A172 (cell line): ENCODE measurements at places on chromosomes 3 and 15.
A peak's percentile ranks its signal among the peaks of the same experiment; 100 is the strongest.

DNA sequence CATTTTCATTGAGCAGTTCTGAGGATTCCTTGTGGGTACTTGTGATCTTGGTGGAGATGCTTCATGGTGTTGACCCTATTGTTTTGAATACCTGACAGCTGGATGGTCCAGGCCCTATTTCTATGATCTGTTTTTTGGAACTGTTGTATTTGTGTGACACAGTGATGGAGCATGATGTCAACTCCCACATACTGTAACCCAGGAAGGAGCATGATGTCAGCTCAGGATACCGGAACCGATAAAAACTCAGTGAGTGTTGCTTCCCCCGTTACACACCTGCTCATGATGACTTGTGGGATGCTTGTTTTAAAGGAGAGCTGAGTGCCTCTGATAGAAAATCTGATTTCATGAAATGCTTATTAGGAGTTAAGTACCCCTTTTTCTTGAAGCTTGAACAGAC is 45.1 kb downstream of the ZBTB38 start:
- no peak for DNase-seq

DNA sequence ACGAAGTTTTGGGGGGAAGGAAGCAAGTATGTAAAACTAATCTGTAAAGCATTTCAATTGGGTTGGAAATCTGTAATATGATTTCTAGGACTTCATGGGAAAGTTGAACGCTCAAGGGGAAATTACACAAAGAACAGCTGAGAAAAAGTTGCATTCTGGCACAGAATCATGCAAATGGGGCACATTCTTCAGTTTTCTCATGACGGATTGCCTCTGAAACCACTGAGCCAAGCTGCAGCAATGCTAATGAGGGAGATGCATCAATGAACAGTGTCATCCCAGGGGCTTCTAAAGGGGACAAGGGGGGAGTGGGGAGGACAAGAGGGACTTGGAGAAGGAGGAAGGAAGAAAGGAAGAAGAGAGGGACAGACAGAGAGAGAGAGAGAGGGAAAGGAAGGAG is 291.4 kb upstream of the ATP11B start:
- no peak for DNase-seq

DNA sequence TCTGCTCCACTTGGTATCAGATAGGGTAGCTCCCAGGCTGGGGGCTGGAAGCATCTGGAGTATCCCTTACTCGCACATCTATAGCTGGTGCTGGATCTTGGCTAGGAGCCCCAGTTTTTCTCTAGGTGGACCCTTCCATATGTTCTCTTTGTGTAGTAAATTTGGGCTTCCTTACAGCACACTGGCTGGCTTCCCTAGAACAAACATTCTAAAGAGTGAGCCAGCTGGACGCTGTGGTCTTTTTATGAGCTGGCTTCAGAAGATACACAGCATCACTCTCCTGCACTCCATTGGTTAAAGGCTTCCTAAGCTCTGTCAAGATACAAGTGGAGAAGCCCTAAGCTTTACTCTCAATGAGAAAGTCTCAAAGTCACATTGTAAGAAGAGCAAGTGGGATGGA is 322.1 kb downstream of the WDR72 start:
- no peak for DNase-seq

- no peak for DNase-seq
These were observed 16.4 kb upstream of the SKIC8 start for GRCh38 chr15:78315686-78316282.

GRCh38 chr3:127206154-127206553 is 13.2 kb downstream of the PRR23E start:
- no peak for DNase-seq

GRCh38 chr15:59322056-59322759 is 50.5 kb downstream of the MYO1E start:
- no peak for DNase-seq

DNA sequence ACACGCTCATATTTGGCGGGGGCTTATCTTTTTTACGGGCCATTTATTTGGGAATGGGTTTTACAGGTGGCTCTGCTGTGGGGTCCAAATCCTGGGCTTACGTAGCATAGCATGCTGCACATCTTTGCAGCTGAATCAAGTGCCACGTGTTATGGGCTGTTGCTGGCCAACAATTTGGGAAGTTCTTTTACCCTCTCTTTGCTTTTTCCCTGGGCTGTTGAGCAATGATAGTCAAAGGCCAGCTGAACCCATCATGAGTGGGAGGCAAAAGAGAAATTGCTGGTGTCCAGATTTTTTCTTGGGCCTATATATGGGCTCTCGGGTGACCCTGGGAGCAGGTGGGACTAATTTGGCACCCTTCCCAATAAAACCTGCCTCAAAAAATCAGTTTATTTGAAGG is 209.3 kb upstream of the SATB1 start:
- no peak for DNase-seq

GRCh38 chr3:48716508-48716981 is 476 bp downstream of the IP6K2 start:
- DNase-seq, result no peak

DNA sequence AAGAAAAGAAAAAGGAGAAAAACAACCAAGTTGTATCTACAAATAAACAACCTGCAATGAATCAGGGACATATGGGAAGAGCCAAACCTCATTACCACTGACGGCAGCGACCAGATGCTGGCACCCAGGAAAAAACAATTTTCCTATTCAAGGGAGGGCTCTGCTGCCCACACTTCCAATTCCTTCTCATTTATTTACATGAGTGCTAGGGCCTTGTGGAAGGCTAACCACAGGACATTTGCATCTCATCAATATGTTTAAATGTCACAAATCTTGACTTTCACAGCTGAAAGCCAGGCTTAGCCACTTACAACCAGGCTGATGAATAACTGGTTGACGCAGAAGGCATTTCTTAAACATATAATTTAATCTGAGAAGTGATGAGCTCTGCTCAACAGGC is 36.0 kb downstream of the RFTN1 start:
- DNase-seq, result peak; percentile 52

GRCh38 chr15:72338617-72339321 is 18.8 kb upstream of the CELF6 start:
- DNase-seq, result no peak

DNA sequence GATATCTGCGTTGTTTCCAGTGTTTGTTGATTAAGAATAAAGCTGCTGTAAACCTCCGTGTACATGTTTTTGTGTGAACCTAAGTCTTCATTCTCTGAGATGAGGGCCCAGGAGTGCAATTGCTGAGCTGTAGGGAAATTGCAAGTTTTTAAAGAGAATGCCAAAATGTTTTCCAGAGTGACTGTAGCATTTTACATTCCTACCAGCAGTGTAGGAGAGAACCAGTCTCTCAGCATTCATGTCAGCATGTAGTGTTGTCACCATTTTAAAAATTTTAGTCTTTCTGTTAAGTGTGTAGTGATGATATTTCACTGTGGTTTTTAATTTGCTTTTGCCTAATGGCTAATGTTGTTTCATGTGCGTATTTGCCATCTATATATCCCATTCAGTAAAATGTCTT is 3.4 kb upstream of the MGLL start:
- no peak for DNase-seq

DNA sequence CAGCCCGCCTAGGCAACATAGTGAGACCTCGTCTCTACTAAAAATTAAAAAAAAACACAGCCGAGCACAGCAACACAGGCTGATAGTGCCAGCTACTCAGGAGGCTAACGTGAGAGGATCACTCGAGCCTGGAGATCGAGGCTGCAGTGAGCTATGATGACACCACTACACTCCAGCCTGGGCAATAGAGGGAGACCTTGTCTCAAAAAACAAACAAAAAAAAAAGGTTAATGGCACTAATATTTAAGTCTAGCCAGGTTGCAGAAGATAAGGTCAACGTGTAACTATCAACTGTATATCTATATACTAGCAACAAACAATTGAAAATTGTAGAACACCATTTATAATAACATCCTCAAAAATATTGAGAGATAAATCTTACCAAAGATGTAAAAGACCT is 75.1 kb downstream of the MYO9A start:
- DNase-seq, result no peak

DNA sequence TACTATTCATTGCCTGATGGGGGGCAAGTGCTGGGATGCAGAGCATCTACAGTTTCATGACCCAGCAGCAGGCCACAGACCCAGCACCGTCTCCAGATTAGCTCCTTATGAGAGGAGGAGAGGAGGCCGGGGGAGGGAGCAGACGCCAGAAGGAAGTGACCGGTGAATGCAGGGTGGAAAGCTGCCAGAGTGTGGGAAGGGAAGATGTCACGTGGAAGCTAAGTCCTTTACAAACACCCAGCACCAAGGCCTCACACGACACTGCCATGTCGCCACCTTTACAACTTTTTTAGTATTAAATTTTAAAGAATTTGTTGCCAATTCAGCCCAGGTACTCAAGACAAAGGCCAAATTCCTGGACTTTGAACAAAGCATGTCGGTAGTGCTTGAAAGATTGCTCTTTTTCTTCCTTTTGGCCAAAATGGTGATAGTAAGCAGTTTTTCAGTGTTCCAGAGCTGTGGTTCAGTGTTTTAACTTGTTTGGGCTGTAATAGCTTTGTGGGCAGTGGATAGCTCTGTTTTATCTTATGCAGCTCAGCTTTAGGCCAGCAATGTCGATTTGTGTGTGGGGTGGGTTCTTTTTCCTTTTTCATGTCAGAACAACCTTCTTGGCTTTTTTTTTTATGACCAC is 58.2 kb downstream of the ZBTB38 start:
- peak; percentile 58 for DNase-seq

- DNase-seq, result no peak
These were observed 8.2 kb upstream of the ATP13A3 start for GRCh38 chr3:194494951-194495374.

GRCh38 chr3:87996882-87997281 is 61.9 kb downstream of the CGGBP1 start:
- DNase-seq, result no peak

DNA sequence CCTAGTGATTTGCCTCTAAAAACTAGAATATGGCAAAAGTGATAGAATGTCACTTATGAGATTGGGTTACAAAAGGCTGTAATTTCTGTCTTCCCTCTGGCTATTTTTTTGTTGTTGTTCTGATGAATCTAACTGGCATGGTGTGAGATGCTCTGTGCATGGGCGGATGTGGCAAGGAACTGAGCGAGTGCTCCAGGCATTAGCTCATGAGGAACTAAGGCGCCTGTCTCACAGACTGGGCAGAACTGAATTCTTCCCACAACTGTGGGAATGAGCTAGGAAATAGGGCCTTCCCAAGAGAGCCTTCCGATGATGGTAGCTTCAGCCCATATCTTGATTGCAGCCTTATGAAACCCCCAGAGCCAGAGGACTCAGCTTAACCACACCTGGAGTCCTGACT is 222.5 kb downstream of the NR2F2 start:
- peak; percentile 47 for DNase-seq

DNA sequence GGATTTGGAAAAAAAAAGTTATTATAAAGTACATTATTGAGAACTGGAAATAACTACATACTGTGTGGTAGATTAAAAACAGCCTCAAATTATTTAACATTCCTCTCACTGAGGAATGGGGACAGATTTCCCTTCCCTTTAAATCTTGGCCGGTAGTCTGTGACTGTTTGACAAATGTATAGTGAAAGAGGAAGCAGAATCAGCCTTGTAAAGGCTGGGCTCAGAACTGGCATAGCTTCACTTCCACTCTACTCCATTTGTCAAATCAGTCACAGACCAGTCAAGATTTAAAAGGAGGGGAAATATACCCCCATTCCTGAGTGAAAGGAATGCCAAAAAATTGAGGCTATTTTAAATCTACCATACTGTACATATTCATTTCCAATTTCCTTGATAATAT is 18.2 kb upstream of the B4GALT4 start:
- DNase-seq, result no peak

DNA sequence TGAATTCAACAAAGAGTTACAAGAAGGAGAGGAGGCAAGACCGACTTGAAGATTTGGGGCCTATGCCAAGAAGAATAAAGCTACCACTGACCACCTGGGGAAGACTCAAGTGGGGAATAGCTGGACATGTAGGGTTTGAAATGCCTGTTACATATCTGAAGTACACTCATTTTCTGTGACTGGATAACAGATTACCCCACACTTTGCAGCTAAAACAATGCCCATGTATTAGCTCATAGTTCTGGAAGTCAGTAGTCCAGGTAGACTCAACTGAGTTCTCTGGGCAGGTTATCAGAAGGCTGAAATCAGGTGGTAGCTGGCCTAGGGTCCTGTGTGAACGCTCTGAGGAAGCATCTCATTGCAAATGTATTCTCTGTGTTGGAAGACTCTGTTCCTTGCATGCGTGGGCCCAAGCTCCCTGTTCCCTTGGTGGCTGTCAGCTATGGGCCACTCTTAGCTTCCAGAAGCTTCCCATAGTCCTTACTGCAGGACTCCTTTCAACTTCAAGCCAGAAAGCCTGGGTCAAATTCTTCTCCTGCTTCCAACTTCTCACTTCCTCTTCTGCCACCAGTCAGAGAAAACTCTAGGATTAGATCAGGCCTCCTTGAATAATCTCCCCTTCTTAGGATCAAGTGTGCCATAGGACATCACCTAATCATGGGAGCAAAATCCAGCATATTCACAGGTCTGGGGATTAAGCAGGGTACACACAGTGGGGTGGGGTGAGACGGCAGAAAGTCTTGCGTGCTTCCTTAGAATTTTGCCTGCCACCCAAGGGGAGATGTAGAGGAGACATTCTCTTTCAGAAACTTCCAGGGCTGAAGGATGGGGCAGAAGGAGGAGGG is 187.8 kb downstream of the SHQ1 start:
- DNase-seq, result no peak

DNA sequence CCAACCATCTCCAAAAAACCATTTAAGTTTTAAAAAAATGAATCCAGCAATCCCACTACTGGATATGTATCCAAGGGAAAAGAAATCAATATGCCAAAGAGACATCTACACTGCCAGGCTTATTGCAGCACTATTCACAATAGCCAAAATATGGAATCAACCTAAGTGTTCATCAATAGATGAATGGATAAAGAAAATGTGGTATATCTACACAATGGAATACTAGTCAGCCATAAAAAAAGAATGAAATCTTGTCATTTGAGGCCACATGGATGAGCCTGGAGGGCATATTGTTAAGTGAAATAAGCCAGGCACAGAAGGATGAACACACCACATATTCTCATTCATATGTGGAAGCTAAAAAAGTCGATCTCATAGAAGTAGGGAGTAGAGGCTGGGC is 136.1 kb downstream of the FILIP1L start:
- no peak for DNase-seq

DNA sequence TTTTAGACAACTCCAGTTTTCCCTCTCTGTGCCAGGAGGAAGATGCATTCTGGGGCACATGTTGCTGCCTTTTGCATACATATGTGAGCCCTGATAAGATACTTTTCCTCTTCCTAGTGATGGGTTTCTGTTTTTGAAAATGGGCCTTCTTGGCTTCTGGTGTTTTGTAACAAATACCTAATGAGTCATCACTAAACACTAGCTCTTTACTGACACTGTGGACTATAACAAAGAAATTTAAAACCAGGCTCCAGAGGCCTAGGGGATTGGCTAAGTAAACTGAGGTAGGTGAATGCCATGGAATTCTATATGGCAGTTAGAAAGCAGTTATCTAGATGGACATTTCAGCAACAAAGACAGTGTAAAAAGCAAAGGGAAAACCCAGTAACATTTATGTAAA is 93.4 kb upstream of the NR2E3 start:
- DNase-seq, result no peak

DNA sequence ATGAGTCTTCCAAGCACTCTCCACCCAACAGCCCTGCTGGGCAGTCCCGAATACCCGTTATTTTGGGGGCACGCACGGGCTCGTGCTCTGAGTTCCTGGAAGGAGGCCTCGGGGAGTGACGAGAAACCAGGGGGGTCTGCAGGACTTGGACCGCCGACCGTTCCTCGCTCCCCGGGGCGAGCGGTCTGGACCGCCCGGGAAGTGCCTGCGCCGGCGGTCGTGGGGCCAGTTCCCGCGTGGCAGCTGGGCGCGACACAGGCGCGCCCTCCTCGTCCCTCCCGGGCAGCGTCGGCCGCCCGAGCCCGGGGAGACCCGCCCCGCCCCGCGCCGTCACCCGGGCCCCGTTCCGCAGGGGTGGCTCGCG is 387 bp downstream of the GNB4 start:
- DNase-seq, result peak; percentile 36

- no peak for DNase-seq
These were observed 34.9 kb upstream of the TLE3 start for GRCh38 chr15:70132571-70132970.
